Islet precursor cell (in vitro differentiated cells): ENCODE measurements at places on chromosomes 4 and X.
A peak's percentile ranks its signal among the peaks of the same experiment; 100 is the strongest.

DNA sequence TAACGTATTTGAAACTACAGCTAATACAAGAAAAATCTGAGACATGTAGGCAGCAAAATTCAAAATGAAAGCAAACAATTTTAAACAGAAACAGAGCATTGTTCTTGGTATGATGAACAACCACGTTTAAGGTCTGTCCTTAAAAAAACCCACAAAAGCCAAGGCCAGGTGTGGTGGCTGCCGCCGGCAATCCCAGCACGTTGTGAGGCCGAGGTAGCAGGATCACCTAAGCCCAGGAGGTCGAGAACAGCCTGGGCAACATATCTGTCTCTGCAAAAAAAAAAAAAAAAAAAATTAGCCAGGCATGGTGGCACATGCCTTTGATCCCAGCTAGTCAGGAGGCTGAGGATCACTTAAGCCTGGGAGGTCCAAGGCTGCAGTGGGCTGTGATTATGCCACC is 13.7 kb downstream of the RWDD4 start:
- DNase-seq, result no peak

- no peak for DNase-seq
Measured at GRCh38 chrX:150696331-150696730, 3.1 kb downstream of the MTMR1 start.

GRCh38 chr4:119679251-119679650 is 50.6 kb upstream of the PDE5A start:
- no peak for DNase-seq

- DNase-seq, result peak; percentile 76
Measured at GRCh38 chr4:22607382-22607781, 85.4 kb upstream of the GBA3 start.

- no peak for DNase-seq
Measured at GRCh38 chrX:146054311-146054710, 236.7 kb downstream of the SLITRK2 start.

DNA sequence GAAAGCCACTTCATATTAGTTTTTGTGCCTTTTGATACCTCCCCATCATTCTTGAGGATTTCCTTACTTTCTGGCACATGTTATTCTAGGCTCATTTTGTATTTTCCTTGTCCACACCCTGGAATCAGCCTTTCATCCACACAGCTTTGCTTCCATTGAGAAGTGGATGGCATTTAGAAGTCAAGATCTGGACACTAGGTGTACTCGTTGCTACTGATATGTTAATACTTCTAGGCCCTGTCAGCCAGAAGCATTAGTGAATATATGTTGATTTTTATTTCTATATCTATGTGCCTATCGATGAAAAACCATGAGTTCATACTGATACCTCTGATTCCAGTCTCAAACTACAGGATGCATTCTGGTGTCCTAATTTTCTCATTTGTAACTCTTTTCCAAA is 73.2 kb downstream of the ARHGAP24 start:
- no peak for DNase-seq

GRCh38 chr4:53012738-53013137 is 150.6 kb downstream of the RASL11B start:
- DNase-seq, result no peak

DNA sequence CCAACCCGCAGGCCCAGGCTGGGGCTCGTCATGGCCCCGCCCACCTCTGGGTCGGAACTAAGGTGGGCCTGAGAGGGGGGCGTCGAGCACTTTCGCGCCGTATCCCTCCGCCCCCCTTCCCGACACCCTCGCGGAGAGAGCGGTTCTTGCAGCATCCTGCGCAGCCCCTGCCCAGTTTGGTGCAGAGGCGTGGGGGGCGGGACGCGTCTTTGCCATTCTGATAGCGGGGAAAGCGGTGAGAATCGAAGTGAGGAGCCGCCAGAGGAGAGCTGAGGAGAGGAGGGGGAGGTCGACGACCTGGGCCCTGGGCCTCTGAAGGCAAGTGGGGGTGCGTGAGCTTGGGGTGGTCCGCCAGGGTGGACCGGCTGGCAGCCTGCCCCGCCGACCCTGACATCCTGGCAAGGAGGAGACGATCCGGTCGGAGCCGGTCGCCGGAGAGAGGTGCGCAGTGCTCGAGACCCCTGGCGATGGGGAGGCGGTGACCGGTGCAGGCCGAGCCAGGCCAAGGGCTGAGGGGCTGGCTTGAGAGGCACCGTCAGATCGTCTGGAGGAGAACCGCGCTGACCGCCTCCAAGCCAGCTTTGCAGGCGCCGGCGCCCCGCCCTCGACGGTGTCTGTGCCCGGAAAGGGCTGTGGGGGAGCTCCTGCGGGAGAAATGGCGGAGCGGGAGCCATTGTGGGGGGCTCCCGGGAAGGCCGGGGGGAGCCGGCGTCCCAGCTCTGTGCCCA is 25.5 kb downstream of the GPRASP3 start:
- DNase-seq, result peak; percentile 57

DNA sequence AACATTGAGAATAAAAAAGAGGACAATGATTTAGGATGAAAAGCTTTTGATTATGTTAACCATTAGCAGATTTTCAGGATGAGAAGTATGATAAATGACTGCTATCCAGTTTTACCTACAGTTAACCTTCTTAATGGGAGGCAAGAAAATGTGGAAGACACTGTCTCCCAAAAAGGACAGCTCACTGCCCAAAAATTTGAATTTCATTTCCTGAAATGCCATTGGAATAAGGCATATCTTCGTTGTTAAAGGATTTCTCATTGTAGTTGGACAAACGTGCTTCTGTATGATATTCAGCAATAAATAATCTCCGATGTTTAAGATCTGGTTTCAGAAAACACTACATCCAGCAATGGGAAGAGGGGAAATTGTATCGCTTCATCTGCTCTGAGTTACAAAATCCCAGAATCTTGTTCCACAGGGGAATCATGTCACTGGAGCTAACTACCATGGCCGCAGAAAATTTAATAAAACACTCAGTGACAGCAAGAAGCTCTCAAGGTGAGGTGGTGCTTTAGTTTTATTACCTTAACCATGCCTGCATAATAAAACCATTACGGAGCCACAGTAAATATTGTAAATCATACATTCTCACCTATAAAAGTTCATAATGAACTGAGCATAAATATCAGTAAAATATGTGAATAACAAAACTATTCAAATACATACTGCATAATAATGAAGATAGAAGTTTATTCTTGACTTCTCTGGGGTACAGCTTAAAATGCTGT is 552.3 kb downstream of the PCDH7 start:
- DNase-seq, result no peak

- no peak for DNase-seq
Measured at GRCh38 chrX:76796311-76796710, 368.8 kb downstream of the MAGEE1 start.

- DNase-seq, result no peak
Measured at GRCh38 chr4:120085705-120086104, 19.1 kb upstream of the MAD2L1 start.

DNA sequence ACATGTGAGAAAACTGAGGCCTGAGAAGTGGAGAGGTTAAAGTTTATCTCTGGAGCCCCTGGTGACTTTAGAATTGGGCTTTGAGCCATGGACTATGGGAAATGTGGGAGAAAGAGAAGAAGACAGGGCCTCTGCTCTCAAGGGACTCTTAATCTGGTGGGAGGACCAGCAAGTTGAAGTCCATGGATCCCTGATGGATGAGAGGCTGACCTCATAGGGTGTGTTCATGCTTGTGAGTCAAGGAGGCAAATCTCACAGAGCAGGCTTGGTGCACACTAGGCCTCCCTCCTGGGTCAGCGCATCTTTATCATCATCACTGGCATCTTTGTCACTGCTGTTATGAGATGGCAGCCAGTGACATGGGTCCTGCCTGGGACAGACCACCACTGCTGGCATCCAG is 211.9 kb downstream of the AFAP1 start:
- DNase-seq, result no peak

DNA sequence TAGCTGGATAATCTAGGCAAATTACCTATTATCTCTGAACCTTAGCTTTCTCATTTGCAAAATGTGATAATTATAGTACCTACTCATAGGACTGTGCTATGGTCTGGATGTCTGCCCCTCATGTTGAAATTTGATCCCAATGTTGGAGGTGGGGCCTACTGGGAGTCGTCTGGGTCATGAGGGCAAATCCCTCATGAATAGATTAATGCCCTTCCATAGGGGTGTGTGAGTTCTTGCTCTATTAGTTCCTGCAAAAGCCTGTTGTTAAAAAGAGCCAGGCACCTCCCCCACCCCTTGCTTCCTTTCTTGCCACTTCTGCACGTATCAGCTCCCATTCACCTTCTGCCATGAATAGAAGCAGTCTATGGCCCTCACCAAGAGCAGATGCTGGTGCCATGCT is 73.9 kb downstream of the SERTM2 start:
- no peak for DNase-seq

DNA sequence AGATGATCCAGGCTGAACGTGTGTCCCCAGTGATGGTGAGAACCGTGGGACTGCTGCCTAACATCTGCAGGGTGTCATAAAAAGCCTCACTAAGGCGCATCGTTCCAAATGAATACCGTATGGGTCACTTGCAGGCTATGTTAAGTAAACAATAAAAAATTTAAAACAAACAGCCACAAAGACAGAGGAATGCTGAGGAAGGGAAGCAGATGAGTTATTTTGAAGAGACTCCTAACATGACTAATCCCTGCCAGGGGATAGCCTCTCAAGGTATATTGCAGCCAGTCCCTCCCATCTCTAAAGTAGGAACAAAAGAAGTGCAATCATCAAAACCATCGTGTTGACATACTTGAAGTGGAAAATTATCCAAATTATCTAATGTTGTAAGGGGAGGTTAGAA is 83.8 kb downstream of the UNC5C start:
- DNase-seq, result no peak

DNA sequence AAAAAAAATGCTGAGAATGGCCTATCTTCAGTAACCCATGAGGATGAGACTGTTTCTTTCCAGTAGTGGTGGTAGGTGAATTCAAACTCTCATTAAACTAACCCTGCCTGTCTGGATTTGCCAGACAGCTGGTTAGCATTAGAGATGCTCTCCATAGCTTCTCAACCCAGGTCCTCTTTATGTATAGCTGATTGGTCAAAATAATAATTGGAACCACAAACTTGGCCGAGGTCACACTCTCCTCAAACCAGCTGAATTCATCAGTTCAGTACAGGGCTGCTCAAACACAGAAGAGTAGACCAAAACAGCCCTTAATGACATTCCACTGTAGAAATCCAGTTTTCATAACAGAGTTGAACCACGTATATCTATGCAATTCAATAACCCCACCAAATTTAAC is 85.3 kb downstream of the HCCS start:
- no peak for DNase-seq

GRCh38 chrX:38305971-38306370 is 21.3 kb downstream of the RPGR start:
- DNase-seq, result no peak

- DNase-seq, result no peak
Measured at GRCh38 chrX:74451450-74452198, 30.3 kb downstream of the SLC16A2 start.

DNA sequence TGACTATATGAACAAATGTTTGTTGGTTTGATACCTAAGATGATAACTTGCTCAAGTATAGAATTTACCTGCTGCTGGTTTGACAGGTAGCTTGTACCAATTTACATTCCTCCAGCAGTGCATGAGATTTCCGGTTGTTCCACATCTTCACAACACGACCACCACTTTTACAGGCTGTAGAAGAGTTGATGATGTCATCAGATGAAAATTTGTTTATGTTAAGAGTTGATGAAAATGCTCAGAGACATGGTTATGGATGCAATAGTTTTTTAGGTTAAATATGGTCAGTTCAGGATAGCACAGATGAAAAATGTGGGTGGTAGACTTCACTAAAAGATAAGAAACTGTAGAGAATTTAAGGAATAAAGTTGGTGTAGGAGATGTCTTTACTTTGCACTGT is 468.3 kb downstream of the PCDH18 start:
- DNase-seq, result no peak

GRCh38 chr4:87239194-87239593 is 18.8 kb upstream of the KLHL8 start:
- no peak for DNase-seq

GRCh38 chrX:39705290-39705689 is 392.5 kb downstream of the BCOR start:
- peak; percentile 71 for DNase-seq

DNA sequence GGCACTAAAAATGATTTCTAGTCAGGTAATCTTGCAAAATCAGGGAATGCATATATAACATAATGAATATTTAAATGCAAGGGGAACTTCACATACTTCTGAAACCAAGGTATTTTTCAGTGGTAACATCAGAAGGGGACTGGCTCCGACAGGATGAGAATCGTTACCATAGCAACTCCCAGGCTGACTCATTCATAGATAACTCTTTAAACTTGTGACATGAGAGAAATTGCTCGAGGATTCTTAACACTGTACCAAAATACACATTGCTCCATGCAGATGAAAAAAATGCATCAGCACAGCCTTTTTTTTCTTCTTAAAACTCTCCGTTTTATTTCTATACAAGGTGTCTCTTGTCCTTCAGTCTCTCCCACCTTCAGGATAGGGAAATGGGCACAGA is 114.3 kb downstream of the GABRB1 start:
- no peak for DNase-seq

- DNase-seq, result no peak
Measured at GRCh38 chr4:87732033-87732765, 67.2 kb upstream of the IBSP start.

DNA sequence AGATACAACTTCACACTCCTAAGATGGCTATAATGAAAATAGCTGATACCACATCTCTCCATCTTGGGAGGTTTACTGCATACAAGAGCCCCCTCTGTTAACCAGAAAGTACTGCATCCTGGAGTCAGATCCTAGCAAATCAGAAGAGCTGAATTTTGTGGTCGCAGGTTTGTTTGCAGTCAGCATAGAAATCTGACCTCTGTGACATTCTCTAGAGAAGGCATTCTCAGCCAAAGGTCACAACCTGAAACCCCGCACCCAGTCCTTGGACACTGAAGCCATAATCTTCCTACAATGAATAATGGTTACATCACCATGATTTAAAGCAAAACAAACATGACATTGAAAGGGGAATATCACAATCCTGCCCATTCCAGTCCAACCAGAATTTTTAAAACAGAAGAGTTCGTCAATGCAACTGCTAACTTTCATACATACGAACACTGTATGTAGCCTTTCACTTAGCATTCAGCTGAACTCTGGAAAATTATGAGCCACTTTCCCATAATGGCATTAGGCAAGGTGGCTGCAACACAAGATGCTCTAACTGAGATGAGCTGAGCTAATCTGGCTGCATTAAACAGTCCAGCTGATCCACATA is 17.6 kb downstream of the HS6ST2 start:
- DNase-seq, result no peak

DNA sequence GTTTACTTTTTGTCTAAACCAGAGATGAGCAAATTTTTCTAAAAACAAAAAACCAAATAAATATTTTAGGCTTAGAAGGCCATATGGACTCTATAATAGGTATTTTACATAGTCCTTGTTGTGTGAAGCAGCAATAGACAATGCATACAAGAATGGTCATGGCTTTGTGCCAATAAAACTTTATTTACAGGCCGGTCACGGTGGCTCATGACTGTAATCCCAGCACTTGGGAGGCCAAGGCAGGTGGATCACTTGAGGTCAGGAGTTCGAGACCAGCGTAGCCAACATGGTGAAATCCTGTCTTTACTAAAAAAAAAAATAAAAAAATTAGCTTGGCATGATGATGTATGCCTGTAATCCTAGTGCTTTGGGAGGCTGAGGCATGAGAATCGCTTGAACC is 227.6 kb downstream of the CBR4 start:
- DNase-seq, result no peak

GRCh38 chr4:127165971-127166370 is 466.8 kb upstream of the INTU start:
- DNase-seq, result no peak
